ENCODE measurements at places on chromosomes 5 and 9. TPM values are rescaled to one million over a fixed set of nuclear protein-coding genes. Genes with fewer than 3 reads are reported as not detected.

The ECM2 gene
- not detected for total RNA-seq

The SH3RF2 gene
- total RNA-seq, result 0.13 TPM

The PRUNE2 gene
- 23.6 TPM for total RNA-seq

The CARD6 gene
- total RNA-seq, result 20.7 TPM

The MOB3B gene
- 24.9 TPM for total RNA-seq

The PAPPA gene
- 1.1 TPM for total RNA-seq

The FBLL1 gene
- not detected for total RNA-seq

The ELAVL2 gene
- not detected for total RNA-seq

The SOX30 gene
- total RNA-seq, result 0.27 TPM

The LIFR gene
- total RNA-seq, result 191 TPM

The PALM2AKAP2 gene
- 1.2 TPM for total RNA-seq
